COR-L47 (cell line): ENCODE measurements at places on chromosomes 5 and 9.

GRCh38 chr9:96163161-96163560 is 138.8 kb downstream of the HSD17B3 start:
- no peak for DNase-seq

DNA sequence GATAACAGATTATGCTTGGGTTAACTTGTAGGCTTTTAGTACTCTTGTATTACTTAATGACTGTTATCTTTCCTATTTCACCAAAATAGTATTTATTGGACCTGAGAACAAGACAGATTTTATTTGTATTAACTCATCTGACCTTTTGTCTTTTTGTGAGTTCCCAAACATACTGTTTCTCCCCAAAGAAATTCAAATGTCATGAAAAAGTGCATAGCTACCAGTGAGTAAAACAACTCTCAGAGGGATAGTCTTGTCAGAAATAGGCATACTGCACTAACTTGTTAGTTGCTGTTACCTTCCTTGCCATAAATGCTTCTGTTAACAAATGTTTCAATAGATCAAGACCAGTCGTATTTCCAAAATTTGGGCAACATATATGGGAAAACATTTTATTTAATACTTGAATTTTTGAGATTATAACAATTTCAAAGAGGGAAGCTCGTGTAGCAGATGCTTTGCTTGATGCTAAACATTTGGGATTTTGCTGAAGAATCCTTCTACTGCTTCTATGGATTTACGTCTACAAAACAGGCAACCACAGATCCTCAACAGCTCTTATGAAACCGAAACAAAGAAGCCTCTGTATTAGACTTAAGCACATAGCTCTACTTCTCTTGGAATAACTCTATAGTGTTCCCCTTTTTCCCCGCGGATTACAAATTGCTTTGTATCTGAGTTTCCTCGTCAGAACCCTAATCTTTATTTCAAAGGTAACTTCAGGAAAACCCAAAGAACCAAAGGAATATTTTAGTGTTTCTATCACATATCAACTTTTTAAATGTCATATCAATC is 248.8 kb downstream of the MCTP1 start:
- DNase-seq, result no peak

GRCh38 chr9:134196911-134197310 is 32.5 kb upstream of the RNU6ATAC start:
- DNase-seq, result no peak

DNA sequence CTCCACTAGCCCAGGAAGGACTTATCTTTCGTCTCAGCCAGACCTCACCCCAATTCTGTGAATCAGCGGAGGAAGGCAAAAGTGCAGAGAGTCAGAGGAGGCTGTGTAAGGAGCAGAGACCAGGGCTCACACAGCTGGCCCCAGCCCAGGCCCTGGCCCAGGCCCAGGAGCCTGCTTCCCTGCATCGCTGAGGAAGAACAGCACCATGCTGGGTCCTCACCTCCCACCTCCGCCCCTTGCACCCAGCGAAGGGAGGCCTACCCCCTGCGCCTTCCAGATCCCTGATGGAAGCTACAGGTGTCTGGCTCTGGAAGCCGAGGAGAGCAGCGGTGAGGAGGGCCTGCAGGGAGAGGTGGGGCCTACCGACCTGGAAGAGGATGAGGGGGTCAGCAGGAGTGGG is 22.3 kb upstream of the SYNPO start:
- no peak for DNase-seq

- DNase-seq, result no peak
Measured at GRCh38 chr9:69232135-69232534, 58.1 kb downstream of the TJP2 start.
